Cerebellar cortex (tissue), 1 donor: ENCODE measurements at places on chromosomes 11 and 22.

- no peak for DNase-seq
Measured at GRCh38 chr22:21606775-21607174, 23.0 kb downstream of the YDJC start.

DNA sequence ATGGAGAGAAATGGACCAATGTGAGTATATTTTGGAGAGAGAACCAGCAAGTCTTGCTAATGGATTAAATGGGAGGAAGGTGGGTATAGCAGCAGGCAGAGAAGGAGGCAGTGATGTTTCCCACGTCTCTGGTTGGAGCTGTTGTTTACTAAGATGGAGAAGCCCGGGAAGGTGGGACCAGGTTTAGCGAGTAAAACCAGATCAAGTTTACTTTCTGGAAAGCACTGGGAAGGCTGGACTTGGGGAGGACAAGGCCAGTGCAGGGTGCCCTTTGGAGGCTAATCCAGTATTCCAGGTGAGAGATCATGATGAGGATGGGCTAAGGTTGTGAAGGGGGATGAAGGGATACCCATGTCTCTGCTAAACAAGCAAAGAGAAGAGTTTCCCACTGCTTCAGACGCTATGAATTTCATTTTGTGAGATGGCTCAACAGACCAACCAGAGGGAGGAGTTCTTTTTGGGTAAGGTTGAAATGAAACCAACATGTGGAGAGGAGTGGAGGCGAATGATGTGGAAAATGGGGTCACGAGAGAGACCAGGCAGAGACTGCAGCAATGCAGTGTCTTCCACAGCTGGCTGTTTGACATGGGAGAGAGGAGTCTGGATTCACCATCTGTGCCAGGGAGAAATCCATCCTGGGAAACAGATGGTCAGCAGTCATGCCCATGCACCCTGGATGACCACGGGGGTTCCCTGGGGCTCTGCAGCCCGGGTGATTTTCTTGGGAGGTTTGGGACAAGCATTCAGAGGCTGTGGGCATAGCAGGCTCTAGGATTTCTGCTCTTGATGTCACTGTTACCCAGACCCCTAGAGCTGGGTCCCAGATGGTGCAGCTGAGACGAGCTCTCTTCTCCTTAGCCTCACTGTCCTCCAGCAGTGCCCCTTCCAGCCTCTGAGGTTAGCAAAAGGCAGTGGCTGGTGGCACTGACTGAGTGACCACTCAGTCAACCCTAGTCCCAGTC lies 24.9 kb downstream of the COMMD9 start:
- no peak for DNase-seq

- DNase-seq: no peak
Measured at GRCh38 chr11:57630171-57630570, 19.5 kb downstream of the YPEL4 start.

- DNase-seq: no peak
Measured at GRCh38 chr22:49103314-49104059, 724.2 kb downstream of the BRD1 start.

DNA sequence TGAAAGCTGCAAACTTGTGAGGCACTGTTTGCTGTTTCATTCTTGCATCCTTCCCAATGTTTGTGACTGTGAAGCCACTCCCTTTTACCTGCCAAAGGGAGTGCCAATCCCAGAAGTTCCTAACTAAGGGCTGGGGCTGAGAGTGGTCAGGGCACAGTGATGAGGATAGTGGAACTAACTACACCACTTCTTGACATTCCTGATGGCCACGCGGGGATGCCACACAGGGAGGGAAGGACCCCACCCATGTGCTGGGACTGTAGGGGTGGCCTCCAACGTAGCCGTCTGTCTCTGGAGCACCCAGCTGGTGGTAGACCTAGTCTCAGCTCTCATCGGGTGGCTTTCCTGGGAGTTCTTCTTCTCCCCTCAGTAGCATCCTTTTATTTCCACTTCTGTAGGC lies 335.5 kb downstream of the CADM1 start:
- DNase-seq: no peak

DNA sequence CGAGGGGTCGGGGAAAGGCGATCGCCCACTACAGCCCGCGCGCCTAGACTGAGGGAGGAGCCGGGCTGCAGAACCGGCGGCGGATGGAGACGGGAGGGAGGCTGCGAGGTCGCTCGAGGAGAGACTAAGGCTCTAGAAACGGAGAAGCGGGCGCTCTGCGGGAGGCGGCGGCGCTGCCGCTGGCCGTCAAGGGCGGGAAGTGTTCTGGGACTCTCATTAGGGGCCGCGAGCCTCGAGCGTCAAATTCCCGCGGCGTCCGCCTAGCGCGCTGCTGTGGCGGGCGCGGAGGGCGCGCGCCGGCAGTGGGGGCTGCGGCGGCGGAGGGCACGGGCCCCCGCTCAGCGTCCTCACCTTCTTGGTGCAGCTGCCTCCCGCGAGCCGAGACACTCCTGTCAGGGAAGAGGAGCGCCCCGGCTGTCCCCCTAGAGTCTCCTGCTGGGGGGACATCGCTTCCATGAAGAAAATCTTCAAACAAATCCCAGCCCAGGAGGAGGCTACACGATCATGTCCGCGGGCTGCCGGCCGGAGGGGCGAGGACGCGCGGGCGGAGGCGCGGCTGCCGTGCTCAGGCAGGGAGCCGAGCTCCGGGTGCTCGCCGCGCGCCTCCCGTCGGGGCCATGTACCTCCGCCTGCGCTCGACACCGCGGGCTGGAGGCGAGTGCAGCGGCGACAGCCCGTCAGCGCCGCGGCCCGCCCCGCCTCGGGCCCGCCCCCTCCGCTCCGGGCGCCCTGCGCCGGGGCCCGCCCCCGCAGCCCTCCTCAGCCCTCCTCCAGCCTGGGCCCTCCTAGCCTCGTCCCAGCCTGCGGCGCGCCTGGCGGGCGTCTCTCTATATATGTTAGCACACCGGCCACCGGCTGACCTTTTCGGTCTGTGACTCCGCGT lies at the start of gene ARHGAP20:
ARHGAP20 (minus strand) TSS at position 662 of the 883 bp plus-strand sequence; CDS start at position 456, 206 bp downstream.
- DNase-seq: peak; percentile 56

GRCh38 chr11:126101251-126101929 lies 38.7 kb upstream of the CDON start:
- DNase-seq: no peak

- DNase-seq: no peak
Measured at GRCh38 chr11:78426845-78427244, 9.2 kb upstream of the GAB2 start.

DNA sequence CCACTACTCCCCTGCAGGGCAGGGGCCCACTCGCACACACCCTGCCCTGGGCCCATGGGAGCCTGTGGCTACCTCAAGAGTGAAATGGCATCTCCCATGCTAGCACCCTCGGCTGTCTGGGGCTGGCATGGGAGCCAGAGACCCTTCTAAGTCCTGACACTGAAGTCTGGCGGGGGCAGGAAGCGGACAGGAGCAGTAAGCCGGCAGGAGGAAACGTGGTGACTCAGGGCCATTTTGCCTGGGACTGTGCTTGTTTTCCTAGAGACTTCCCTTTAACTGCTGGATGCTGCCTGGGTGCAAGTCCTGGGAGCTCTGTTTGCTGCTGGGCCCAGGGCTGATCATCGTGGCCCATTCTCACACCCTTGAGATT lies 16.8 kb downstream of the RELT start:
- DNase-seq: no peak

DNA sequence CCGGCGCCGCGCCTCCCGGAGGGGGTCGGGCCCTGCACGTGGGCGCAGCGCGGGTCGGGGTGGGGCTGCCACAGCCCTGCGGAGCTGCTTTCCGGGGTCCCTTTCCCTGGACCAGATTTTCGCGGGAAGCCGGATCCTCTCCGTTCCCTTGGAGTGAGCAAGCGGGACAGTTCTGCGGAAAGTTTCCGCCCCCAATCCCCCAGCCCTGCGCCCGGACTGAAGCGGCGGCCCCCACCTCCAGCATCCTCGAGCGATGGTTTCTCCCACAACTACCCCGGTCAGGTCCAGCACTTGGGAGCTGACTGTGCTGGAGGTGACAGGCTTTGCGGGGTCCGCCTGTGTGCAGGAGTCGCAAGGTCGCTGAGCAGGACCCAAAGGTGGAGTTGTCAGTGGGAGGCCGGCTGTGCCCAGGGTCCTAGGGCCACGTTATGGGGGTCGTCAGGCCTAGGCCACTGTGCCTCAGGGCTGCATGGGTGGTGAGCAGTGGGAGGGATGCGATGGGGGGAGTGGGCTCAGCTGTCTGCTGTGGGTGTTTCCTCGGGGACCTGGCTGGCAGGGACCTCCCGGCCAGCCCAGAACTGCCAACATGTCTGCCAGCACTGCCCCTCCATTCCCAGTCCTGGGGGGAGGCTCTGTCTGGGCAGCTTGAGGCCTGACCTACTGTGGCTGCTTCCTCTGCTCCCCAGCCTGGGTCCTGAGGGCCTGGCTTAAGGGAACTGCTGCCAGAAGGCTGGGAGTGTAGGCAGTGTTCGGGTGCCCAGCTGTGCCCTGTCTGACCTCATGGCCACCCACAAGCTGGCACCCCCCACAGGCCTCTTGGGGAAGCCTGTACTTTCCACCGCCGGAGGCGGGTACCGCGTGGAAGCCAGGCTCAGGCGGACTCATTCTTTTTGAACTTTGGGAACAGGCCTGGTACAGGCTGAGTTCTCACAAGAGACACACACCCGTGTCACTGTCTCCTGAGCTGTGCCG lies 726 bp downstream of the ST3GAL4 start:
- no peak for DNase-seq

- no peak for DNase-seq
Measured at GRCh38 chr11:57156928-57157327, 24.8 kb upstream of the LRRC55 start.

DNA sequence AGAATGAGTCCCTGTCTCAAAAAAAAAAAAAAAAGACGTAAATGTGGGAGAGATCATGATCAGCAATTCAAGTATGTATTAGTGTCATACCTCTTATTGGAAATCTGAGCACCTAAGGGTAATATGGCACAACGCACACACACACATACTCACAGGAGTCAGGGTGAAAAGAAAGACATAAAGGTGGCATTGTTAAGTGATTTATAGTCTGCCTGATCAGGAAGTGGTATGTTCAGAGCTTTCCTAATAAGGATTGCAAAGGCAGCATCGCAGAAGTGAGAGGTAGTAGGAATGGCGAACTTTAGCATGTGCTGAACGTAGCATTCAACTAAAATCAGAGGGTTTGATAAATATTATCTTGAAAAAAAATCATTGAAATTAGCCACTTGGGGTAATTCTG lies 854.3 kb downstream of the METTL15 start:
- DNase-seq: no peak

DNA sequence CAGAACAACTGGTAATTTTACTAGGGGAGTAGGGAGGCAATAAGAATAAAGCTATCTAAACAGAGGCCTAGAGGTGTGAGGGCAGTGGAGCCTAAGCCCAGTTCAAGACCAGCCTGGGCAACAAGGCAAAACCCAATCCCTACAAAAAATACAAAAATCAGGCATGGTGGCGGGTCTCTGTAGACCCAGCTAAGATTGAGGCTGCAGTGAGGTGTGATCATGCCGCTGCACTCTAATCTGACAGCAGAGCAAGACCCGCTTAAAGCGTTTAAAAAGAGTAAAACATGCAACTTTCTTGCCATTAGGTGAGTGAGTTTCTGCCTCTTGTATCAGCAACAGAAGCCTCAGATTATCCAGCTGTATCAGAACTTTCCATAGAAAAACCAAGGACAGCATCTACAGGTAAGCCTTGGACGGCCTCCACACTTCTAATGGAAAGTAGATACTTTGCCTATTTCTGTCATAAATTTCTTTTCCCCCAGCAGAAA lies 12.1 kb downstream of the TAF1D start:
- DNase-seq: peak; percentile 33

DNA sequence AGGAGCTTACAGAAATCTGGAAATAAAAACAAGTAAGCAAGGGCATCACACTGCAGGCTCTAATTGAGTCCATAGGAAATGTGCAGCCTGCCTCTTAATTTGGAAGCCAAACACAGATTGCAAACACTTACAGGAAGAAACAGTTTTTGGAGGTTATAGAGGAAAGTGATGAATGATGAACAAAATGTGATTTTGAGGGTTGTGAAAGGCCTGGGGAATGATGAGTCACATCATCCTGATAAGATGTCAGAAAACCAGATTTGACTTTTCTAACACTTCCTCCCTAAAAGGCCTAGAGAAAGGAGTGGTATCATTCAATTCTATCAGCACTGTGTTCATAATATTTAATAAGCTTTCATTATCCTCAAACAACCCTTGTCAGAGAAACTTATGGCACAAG lies 96.6 kb upstream of the POU2AF2 start:
- DNase-seq: no peak

DNA sequence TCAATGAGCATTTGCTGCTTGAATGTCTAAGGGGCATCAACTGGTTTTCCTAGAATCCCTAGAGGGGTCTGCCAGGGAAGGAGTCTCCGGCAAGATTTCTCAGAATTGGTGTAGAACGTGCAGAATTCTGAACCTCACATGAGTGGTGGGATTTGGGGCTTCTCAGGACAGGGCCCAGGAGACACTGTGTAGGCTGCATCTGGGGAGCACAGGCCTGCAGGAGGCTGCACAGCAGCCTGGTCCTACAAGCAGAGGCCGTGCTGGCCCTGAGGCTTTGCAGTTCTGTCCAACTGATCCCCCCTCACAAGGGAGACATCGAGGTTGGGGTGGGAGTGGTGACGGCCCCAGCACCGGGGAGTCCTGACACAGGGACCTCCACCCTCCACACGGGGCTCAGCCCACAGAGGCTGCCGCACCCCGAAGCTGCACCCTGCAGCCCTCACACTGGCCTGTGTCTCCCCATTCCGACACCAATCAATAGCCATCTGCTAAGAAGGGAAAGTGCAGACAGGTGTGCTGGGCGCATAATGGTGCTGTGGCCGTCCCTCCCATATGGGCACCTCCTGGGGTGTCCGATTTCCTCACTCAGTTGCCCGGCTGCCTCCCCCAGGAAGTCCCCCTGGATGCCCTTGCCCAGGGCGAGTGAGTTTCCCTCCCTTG lies 688.1 kb downstream of the BRD1 start:
- DNase-seq: no peak

DNA sequence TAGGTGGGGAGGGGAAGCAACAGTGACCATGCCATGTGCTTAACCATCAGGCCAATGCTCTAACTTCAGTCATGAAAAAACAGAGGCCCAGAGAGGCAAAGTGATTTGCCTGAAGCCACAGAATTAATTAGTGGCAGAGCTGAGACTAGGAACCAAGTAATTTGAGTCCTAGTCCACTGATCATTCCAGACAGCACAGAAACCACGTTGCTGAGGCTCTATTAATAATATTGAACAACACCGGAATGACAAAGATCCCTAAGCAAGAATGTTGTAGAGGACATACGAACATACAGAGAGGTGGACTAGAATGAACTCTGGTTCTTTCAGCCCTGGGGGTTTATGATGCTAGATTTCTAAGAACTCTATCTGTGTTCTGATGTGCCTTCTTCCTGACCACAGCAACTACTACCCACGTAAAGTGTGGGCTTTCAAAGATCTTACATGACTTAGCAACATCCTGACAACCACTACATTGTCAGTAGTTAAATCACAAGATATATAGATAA lies 92.3 kb downstream of the GAB2 start:
- no peak for DNase-seq

GRCh38 chr11:106384429-106384828 lies 307.0 kb downstream of the AASDHPPT start:
- DNase-seq: peak; percentile 34

DNA sequence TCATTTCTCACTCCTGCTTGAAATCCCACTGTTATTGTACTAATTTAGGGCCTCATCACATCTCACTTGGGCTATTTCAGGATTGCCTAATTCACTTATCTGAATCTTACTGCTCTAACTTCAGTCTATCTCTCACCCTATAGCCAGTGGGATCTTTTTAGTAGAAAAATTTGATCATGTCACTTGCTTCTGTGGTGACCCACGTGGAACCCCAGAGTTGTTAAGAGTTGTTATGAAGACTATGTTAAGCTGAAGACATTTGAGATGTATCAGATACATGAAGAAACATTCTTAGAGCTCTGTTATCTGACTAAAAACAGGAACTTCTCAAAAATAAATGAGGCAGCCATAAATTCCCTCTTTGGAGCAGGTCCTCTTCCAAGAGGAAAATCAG lies 1375.6 kb upstream of the TENM4 start:
- DNase-seq: no peak
